Neural cell (in vitro differentiated cells): ENCODE measurements at places on chromosomes 4 and X. TPM values are rescaled to one million over a fixed set of nuclear protein-coding genes. Genes with fewer than 3 reads are reported as not detected.

The COQ2 gene
- 15.2 and 19.8 TPM in 2 replicates for polyA plus RNA-seq

The XAGE1B gene
- polyA plus RNA-seq, result not detected in 2 replicates

The KLHL4 gene
- 2.8 and 4.7 TPM in 2 replicates for polyA plus RNA-seq

The EFHC2 gene
- 0.22 TPM in 1 of 2 replicates, not detected in the other for polyA plus RNA-seq

The MAMLD1 gene
- 1.4 and 2.0 TPM in 2 replicates for polyA plus RNA-seq

The NUDT11 gene
- polyA plus RNA-seq, result 100 and 118 TPM in 2 replicates

The BEX5 gene
- 9.2 and 17.8 TPM in 2 replicates for polyA plus RNA-seq

The RAB41 gene
- polyA plus RNA-seq, result not detected in 2 replicates

The MAOA gene
- 1.3 and 1.8 TPM in 2 replicates for polyA plus RNA-seq

The AKAP4 gene
- polyA plus RNA-seq, result not detected in 2 replicates

The TRO gene
- 361 and 487 TPM in 2 replicates for polyA plus RNA-seq

The XK gene
- polyA plus RNA-seq, result 1.7 and 1.8 TPM in 2 replicates
